ENCODE measurements at places on chromosomes 1 and 21.

- DNase-seq, result peak; percentile 71
Measured at GRCh38 chr21:21029164-21029563, 31.0 kb downstream of the NCAM2 start.

GRCh38 chr1:75632350-75632949, 21.5 kb upstream of the SLC44A5 start:
- DNase-seq, result no peak

DNA sequence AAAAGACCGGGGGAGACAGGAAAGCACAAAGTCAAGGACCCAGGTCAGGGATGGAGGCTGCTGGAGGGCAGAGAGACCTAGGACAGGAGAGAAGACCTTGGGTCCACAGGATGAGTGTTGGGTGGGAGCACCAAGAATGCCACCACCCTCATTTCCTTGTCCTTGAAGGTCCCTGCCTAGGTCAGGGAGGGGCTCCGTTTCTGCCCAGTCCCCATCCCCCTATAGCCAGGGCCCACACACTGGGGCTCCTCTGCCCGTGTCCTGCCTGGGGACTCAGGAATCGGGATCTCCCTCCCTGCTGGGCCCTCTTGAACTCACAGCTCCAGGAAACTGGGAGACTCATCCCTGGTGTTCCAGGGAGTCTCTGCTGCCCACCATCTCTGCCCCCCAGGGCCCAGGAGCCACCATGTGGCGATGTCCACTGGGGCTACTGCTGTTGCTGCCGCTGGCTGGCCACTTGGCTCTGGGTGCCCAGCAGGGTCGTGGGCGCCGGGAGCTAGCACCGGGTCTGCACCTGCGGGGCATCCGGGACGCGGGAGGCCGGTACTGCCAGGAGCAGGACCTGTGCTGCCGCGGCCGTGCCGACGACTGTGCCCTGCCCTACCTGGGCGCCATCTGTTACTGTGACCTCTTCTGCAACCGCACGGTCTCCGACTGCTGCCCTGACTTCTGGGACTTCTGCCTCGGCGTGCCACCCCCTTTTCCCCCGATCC, 584 bp downstream of the TINAGL1 start:
- DNase-seq, result no peak

GRCh38 chr1:118931876-118932275, 56.3 kb downstream of the TBX15 start:
- DNase-seq, result no peak

- no peak for DNase-seq
Measured at GRCh38 chr21:23524685-23525084, 2082.6 kb downstream of the MRPL39 start.

GRCh38 chr1:1021920-1022259, 2.0 kb downstream of the AGRN start:
- DNase-seq, result no peak

DNA sequence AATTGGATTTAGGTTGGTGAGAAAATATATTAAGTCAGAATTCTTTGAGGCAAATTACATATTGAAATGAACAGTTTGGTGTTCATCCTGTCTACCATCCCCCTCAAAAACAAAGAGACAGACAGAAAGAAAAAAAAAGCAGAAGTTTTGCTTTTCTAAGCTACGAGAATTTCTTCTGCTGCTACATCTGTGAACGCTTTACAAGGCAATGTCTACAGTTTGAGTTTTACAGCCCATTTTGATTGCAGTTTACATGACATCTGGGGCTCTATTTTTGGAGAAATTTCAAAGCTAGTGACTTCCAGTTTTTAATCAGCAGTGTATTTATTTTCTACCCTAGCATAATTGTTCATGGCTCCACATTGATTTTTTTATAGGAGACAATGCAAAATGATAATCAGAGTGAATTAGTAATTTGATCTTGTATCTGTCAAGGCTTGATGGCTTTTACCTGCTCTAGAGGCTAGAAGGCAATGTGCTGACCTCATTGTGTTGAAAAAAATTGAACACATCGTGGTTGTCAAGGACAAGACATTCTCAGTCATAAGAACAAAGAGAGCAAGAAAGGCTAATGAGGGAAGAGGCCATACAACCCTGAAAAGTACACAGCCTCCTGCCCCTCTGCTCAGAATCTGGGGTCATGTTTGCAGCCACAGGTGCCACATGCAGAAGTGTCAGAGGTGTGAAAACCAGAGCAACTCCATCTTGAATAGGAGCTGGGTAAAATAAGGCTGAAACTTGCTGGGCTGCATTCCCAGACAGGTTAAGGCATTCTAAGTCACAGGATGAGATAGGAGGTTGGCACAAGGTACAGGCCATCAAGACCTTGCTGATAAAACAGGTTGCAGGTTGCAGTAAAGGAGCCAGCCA, 201.0 kb upstream of the CAMK1G start:
- no peak for DNase-seq

DNA sequence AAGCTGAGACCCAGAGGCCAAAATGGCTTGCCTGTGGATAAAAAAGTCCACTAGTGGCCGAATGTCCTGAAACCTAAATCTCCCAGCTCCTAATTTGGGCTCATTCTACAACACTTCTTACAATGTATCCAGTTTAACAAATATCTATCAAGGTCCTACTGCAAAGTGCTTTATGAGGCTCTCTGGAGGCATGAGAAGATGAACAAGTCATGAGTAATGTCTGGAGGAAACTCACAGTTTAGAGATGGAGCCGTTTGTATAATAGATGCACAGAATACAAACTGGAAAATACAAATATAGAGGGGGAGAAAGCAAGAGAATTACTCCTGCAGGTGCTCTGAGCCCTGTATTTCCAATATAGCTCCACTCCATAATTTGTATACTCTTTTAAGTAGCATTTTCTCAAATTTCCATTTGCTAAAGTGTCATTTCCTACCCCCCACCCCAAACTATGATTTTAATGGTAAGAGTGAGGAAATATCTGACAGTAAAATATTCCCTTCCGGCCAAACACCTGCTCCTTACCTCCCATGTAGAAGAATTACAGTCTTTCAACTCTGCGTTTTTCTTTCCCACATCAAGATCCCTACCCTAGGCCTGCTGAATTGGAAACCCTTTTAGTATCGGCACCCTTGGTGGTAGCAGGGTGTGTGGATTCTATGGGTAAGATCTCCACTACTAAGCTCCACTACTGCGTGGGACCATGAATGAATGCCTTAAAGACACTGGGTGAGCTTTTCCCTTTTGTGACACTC, 3.3 kb upstream of the ADAMTS5 start:
- no peak for DNase-seq

- no peak for DNase-seq
Measured at GRCh38 chr1:178921499-178921898, 50.6 kb upstream of the ANGPTL1 start.

- DNase-seq, result no peak
Measured at GRCh38 chr1:95582746-95583145, 348.7 kb downstream of the RWDD3 start.

GRCh38 chr1:111535256-111536191, 32.1 kb upstream of the ADORA3 start:
- DNase-seq, result no peak

- DNase-seq, result peak; percentile 48
Measured at GRCh38 chr1:162023547-162024501, at the start of gene OLFML2B. OLFML2B (minus strand) TSS chr1:162023869; CDS start chr1:162023430, 439 bp downstream.

GRCh38 chr21:22062472-22063139, 1064.4 kb downstream of the NCAM2 start:
- no peak for DNase-seq

GRCh38 chr1:8285103-8285502, 32.8 kb upstream of the SLC45A1 start:
- DNase-seq, result no peak

GRCh38 chr1:113256348-113256729, 134.0 kb upstream of the MAGI3 start:
- DNase-seq, result no peak

DNA sequence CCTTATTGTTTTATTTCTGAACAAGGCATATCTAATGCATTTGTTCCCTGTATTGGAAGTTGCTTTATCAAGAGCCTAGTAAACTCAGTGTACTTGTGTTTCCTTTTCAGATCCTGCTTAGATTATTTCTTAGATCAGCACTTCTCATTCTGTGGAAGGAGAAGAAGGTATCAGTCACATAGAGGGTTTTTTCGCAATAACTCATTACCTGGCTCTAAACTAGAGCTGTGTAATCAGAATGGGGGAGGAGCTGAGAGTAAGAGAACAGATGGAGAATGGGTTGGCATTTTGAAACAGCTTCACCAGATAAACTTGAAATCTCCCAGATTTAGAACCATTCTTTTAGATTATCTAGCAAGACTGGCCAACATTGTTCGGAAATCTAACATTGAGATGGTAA, 11.0 kb downstream of the AHCYL1 start:
- DNase-seq, result no peak

- DNase-seq, result no peak
Measured at GRCh38 chr1:63645317-63645716, 52.1 kb downstream of the PGM1 start.

GRCh38 chr1:183304440-183305107, 113.6 kb downstream of the NMNAT2 start:
- DNase-seq, result no peak

- no peak for DNase-seq
Measured at GRCh38 chr21:42548687-42549406, 35.2 kb downstream of the SLC37A1 start.

DNA sequence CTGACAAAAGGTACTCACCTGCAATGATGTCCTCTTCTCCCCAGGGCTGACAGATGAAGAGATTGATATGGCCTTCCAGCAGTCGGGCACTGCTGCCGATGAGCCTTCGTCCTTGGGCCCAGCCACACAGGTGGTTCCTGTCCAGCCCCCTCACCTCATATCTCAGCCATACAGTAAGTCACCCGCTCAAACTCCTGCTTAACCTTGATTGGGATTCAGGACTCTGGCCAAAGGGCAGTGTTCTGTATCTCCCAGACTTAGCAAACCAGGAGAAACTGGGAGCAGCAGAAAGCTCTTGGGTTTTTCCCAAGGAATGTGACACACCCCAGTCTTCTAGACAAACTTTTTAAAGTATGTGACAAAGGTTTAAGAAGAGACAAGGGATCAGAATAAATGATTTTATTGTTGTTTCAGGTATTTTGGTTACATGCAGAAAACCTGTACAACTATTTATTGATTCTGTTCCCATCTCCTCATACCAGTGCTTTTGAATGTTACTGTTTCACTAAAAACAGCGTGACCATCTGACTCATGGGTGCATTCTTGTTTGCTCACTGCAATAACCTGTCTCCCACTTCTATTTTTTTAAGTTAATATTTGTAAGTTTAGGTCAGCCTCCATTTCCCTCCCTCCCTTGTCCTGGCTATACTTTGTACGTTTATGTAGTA, 124.6 kb downstream of the PEX14 start:
- no peak for DNase-seq

- DNase-seq, result no peak
Measured at GRCh38 chr1:95323123-95323522, 89.1 kb downstream of the RWDD3 start.

GRCh38 chr1:36199934-36200741, 24.1 kb upstream of the THRAP3 start:
- DNase-seq, result no peak

- no peak for DNase-seq
Measured at GRCh38 chr1:186486061-186486460, 25.1 kb upstream of the PDC start.

GRCh38 chr1:12220890-12221289, 8.9 kb upstream of the VPS13D start:
- DNase-seq, result no peak

DNA sequence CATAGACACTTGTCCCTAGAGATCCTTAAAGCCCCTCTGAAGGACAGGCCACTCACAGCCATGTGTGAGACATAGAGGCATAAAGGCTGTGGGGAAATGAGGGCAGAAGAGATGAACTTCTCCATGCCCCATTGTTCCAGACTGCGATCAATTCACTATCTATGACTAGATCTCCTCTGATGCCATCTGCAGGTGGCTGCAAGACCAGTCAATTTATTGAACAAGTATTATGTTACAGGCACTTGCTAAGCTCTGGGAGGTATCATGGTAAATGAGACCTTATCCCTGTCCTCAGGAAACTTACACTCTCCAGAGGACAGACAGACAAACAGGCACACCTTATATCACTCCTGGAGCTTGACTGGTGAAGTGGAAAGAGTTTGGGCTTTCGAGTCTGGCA, 22.9 kb downstream of the UBIAD1 start:
- DNase-seq, result no peak

DNA sequence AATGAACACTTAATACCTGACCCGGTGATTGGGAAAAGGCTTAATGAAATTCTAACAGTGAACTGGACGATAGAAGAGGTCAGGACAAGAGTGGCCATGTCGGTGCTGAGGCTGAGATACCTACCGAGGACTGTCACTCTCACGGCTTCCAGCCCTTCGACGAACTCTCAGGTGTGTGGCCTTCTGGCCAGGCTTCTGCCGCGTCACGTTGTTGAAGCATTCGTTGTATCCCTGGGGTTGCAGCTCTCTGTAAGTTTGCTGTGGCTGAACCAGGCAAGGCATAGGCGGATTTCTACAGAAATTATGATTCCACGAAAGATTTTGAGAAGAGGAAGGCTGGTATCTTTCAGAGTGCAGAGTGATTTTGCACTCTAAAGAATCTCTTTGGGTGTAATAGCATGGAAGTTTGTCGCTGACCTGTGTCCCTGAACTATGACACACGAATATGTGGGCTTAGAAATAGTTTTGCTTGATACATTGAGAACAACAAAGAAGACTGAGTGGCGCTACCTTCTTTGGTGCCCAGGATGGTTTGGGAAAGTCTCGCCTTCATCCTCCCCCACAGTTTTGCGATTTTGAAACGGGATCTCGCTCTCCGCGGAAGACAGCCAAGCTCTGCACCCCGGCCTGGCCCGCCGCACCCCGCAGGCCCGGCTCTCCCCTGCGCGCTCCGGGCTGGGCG, 403 bp upstream of the EPHX4 start:
- DNase-seq, result no peak

Measured in GDM1 (cell line).